ENCODE measurements at places on chromosomes 11 and 22.

- no peak for DNase-seq
Measured at GRCh38 chr11:95282291-95282751, 51.3 kb upstream of the SESN3 start.

DNA sequence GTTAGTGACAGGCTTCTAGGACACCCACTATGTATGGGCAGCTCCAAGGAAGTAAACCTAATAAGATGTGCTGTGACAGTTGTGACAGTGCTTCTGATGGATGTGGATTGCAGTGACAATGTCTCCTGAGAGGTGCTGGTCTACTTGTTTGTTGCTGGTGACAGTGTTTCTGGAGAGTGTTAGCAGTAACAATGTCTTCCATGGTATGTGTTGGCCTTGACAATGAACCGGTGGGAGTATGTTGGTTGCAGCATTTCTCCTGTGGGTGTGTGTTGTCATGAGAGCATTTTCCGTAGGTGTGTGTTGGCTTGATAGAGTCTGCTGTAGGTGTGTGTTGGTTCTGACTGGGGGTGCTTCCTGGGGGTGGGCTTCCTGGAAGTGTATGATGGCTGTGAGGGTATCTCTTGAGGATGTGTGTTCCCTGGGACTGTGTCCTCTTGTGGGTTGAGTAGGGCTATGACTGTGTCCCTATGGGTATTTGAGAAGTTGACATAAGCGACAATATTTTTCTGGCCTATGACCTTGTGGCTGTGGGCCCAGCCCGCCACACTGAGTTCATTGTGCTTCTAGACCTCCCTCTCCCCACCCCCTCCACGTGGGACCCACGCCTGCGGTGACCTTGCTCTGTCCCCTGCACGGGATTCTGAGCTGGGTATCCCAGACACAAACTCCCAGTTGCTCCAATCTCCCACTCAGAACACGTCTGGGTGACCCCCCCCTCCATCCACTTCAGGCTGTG, 1.2 kb downstream of the DCHS1 start:
- no peak for DNase-seq

DNA sequence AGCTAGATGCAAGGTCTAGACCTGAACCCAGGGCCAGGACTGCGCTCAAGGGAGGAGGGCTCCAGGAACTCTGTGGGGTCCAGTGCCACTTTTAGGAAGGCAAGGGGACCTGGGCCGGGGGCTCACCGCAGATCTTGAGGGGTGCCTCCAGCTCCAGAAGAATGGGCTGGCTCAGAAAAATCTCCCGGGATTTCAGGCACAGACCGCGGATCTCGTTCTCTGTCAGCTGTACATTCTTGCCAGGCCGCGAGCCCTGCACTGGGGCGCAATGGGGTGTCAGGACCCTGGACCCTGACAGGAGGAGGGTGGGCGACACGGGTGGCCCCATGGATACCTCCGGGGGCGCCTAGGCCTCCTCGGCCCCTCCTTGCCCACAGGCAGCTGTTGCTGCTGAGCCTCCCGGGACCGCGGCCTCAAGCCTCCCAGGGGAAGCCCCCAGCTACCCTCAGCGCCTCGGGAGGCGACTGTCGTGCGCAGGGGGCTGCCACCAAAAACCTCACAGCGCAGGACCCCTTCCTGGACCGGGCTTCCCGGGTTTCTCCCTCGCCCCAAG, 640 bp downstream of the PPP1CA start:
- DNase-seq = no peak

GRCh38 chr11:130160498-130161155, 1.0 kb downstream of the ST14 start:
- DNase-seq = no peak

- DNase-seq = no peak
Measured at GRCh38 chr11:19868871-19869270, 156.2 kb downstream of the NAV2 start.

DNA sequence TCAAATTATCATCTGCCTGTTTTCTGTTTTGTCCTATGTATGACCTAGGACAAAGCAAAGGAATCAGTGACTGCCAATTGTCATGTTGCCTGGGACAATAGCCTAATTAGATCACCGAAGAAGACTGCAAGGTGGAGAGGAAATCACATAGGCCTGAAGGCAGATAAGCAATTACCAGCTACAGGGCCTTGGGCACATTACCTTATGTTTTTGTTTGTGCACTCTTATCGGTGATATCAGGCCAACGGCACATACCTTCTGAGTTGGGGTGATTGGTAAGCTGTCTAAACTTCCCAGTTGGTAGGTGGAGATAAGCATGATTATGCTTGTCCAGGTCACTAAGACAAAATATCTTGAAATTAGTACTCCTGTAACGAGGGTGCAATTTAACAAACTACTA, 58.1 kb upstream of the FAM181B start:
- no peak for DNase-seq

- no peak for DNase-seq
Measured at GRCh38 chr11:130600139-130600538, 151.7 kb downstream of the ADAMTS15 start.

DNA sequence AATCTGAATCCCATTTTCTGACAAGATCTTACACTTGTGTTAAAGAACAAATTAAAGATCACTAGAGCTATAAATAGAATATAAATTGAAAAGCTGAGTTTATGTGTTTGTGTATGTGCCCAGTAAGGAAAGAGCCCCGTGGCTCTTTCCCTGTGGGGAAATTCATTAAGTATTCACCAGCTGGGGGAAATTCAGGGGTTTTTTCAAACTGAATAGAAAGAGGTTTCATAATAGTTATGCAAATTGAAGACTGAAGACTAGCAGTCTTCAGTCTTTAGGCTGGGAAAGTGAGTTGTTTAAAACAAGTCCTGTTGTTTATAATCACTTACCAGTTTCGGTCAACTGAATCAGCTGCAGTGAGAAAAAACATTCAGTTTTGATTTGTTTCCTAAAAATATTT, 11.3 kb upstream of the MS4A7 start:
- no peak for DNase-seq

DNA sequence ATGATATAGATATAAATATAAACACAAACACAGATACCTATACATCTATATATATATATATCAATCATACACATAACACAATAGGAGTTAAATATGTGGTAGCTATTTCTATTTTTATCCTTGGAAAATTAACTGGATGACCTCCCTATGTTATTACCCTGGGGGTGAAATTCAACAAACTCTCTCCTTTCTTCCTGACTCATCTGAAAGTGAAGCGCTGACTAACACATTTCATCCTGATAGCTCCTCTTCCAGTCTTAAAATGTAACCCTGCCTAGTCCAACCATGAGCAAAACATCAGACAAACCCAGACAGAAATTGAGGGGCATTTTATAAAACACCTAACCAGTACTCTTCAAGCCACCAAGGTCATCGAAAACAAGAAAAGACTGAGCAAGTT, 220.6 kb upstream of the ISX start:
- no peak for DNase-seq

- DNase-seq = no peak
Measured at GRCh38 chr11:117673602-117674001, 123.4 kb downstream of the DSCAML1 start.

All from stimulated activated CD8-positive, alpha-beta memory T cell treated with anti-CD3 and anti-CD28 coated beads, Interleukin-4, amount 100 ng/mL, for 1 hour (primary cell).